ENCODE measurements at places on chromosomes 3 and 15. TPM values are rescaled to one million over a fixed set of nuclear protein-coding genes. Genes with fewer than 3 reads are reported as not detected.
A peak's percentile ranks its signal among the peaks of the same experiment; 100 is the strongest.

DNA sequence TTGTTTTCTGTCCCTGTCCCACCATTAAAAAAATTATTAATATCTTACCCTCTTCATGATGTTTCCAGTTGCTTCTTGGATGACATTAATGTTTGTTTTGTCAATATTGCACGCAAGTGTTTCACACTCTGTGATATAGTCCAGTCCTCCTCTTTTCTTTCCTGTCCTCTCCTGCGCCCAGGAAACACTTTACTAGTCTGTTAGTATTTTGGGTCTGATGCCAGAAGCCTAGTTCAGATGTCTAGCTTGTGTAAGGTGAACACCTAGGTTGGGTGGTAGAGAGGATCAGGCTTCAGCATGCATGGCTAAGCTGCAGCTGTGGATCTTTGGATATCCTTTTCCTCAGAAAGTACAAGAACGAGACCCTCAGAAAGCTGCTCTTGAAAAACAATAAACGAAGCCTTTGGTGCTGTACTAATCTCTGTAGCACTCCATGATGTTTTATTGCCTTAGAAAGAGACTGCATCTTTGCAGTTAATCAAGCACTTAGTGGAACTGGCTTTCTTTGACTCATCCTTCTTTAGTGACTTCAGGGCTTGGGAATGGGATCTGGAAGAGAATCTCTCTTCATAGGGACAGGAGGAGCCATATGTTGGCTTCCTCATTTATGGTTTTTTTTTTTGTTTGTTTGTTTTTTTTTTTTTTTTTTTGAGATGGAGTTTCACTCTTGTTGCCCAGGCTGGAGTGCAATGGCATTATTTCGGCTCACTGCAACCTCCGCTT, 253.4 kb downstream of the LPP start:
- no peak for DNase-seq

DNA sequence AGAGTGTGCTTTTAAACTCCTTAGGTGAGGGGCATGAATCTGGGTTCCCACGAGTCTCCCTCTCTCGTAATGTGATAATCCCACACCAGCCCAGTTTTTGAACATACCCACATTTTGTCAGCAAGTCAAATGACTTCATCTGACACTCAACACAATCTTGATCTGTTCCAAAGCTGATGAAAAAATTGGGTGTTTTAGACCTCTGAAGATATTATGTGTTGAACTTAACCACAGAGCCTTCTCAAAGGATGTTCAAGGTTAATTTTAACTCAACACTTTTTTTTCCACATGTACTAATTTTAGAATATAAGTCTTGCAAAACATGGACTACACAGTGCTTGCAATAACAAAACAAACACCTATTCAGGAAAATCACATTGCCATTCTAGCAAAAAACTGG, 123.1 kb downstream of the TGFBR2 start:
- DNase-seq = no peak

DNA sequence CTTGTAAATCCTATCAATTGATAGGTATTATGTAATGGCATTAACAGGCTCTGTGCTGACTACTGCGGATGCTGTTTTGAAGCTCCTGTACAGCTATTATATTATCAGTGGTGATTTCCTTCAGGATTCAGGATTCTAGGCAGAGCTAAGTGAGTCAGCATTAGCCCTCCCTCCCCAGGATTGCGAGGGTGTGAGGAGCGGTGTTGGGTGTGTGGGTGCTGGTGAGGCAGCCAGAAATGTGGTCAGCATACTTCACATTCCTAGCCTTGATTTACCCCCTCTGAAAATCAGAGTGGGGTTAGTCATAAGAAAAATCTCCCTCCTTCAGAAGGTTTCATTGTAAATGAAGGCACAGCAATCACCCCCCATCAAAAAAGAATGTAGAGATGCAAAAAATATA, 72.5 kb downstream of the SNTN start:
- DNase-seq = no peak

DNA sequence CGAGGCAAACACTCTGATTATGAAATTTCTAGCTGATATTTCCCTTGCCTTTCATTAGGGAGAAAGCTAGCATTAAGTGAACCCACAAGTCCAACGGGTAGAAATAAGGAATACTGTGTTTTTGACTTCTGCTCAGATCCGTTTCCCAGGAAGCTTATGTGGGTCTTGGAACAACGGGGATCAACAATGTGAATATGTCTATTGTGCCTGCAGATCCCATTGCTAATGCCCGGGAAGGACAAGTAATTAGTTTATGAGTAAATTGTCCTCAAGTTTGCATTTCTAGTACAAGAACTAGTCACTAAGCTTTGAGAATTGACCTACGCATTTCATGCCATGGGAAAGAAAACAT, 236.4 kb downstream of the UACA start:
- DNase-seq = no peak

Gene GOLGA6L4
- total RNA-seq = 0.94 TPM

DNA sequence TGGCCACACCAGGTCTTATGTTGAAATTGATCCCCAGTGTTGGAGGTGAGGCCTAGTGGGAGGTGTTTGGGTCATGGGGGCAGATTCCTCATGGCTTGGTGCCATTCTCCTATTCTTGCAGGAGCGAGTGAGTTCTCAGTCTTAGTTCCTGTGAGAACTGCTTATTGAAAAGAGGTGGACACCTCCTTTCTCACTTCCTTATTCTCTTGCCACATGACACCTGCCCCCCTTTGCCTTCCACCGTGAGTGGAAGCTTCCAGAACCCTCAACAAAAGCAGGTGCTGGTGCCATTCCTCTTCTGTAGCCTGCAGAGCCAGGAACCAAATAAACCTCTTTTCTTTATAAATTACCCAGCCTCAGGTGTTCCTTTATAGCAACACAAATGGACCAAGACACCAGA, 318.1 kb upstream of the MCTP2 start:
- DNase-seq = no peak

DNA sequence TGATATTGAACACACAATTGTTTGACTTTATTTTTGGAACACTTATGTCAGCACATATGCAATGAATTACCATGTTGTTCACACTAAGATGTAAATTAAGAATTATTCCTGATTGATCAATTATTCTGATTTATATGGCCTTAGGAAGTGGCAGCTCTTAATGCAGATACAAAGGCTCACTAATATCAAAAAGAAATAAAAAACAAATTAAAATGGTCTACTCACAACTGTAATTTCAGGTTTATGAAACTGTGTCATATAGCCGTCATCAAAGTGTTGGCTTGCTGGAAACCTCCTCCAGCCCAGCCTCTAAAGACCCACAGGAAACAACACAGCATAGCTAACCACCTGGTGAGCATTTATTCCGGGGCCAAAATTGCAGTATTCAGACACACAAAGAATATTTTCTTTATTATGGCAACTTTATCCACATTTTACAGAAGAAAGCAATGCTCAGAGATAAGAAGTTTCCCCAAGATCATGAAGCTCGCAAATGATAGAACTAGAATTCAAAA, 33.4 kb downstream of the PDZRN3 start:
- no peak for DNase-seq

- no peak for DNase-seq
Observed at GRCh38 chr3:167887096-167887495, 151.6 kb downstream of the SERPINI1 start.

DNA sequence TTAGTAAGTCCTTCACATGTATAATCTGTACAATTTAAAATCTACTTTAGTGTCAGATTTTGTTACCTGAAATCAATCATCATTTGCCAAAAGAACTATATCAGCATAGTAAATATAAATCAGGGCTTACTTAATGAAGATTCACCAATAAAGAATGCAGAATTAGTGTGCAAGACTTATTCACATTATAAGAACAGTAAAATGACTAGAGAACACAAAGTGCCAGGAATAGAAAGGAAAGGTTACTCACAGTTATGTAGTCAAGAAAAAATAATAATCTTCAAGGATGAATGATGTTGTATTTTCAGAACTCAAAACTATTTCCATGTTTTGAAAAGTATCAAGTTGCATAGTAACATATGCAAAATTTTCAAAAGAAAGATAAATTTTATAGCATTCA, 891.9 kb downstream of the ROBO1 start:
- DNase-seq = no peak

GRCh38 chr3:142857056-142857455, 31.8 kb downstream of the PCOLCE2 start:
- DNase-seq = no peak

GRCh38 chr3:172061724-172062184, 22.4 kb downstream of the FNDC3B start:
- DNase-seq = no peak

GRCh38 chr15:51218299-51218938, 120.0 kb downstream of the CYP19A1 start:
- no peak for DNase-seq

- DNase-seq = no peak
Observed at GRCh38 chr15:47987461-47987860, 133.3 kb upstream of the SLC24A5 start.

- no peak for DNase-seq
Observed at GRCh38 chr3:14616606-14617507, 34.7 kb upstream of the CCDC174 start.

Gene SNX22
- total RNA-seq = 12.4 TPM

DNA sequence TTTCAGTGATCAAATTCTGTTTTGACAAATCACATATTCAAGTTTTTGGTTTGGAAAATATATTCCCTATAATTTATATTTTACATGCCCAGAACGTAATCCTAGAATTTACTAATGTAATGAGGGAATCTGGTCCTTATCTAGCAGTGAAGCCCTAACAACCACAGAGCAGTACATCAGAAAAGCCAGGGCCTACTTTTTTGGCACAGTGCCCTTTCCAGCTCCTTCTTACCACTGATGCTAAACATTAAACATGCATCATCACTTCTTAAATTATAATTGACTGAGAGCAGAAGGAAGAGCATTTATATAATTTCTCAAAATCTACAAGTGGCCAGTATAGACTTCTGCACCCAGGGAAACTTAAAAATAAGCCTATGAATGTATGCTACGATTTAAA, 66.7 kb downstream of the FBXL22 start:
- no peak for DNase-seq

Gene ENTPD3
- 0.59 TPM for total RNA-seq

Gene CCDC33
- total RNA-seq = not detected

GRCh38 chr3:23698652-23699313, 107.0 kb upstream of the UBE2E1 start:
- DNase-seq = no peak

DNA sequence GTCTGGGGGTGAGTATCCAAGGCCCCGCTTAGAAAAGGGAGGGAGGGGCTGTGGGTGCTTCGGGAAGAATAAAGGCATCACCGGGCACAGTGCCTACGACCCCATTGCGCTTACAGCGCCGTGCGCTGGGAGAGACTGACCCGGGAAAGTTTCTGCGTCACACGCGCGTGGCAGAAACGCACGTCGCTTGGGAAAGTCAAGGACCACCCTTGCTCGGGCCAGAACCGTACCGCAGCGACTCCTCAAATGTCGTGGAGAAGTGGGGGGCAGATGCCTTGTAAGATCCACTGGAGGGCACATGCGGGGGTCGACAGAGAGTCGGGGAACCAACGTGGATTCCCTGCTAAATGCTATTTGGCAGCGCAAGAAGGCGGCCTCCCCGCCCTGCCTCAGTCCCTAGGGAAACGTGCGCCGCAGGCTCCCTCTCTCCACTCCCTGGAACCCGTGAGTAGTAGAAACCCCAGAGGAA, 2.4 kb downstream of the ADAMTS9 start:
- DNase-seq = no peak

GRCh38 chr15:45169608-45170480, 17.9 kb downstream of the SHF start:
- no peak for DNase-seq

Gene ZBBX
- total RNA-seq = not detected

- no peak for DNase-seq
Observed at GRCh38 chr3:172044833-172045585, 5.6 kb downstream of the FNDC3B start.

DNA sequence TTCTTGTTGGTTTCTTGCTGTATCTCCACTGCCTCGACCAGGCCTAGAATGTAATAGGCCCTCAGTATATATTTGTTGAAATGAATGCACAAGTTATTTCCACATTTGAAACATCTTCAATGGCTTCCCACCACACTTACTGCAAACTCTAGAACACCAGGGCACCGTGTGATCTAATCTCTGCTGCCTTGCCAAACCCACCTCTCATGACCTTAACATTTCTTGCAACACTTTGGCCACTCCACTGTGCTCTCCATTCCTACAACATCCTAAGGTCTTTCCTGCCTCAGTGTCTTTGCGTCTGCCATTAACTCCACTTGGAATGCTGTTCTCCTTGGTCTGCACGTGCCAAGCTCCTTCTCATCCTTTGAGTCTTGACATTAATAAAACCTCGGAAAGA, 14.1 kb downstream of the FRMD4B start:
- no peak for DNase-seq

- no peak for DNase-seq
Observed at GRCh38 chr15:64857421-64857820, 15.7 kb downstream of the PLEKHO2 start.

DNA sequence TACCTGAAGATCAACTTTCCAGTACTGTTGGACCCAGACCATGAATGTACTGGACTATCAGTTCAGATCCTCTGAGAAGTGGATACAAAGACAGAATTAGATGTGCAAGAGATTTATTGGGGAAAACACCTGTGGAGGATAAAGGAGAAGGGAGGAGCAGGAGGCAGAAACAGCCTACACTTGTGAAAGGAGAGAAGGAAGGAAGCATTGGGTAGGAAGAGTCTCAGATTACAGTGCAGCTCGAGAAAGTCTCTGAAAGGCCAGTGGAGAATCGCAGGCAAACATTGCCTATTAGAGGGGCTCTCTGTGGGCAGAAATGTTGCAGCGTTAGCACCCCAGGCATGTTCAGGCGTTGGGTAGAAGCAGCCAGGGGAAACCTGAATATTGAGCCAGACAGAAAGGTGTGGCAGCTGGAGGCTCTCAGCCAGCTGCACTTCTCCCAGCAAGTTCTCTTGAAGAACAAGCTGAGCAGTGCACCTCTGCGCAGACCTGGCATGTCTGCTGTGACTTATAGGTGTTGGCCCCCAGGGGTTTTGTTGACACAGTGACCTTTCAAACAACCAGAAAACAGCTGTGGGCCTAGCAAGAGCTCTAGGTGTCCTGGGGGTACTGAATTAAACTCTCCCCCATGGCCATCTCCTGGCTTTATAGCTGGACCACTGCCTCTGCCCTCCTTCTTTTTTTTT, 7.0 kb downstream of the CHST14 start:
- no peak for DNase-seq

Gene SLC28A1
- 0.12 TPM for total RNA-seq

DNA sequence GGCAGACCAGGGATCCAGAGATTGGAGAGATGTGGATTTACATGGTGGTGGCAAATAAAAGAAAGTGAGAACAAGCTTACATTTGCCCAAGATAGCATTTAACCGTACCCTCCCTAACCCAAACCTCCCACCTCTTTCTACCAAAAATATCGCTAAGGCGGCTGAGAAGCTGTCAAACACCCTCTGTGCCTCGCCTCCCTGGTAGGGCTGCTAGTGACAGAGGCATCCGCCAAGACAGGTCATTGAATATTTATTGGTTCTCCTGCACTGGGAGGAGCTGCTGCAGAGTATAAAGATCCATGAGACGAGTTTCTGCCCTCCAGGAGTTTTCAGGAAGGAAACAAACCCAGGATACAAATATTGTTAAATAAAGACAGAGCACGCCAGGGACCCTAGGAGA, 107.3 kb upstream of the TMC3 start:
- no peak for DNase-seq

- DNase-seq = no peak
Observed at GRCh38 chr15:75307778-75308390, 25.2 kb downstream of the GOLGA6D start.

Gene KNG1
- total RNA-seq = not detected

GRCh38 chr15:31177951-31178350, 76.4 kb upstream of the TRPM1 start:
- DNase-seq = peak; percentile 43

Gene OR5K2
- not detected for total RNA-seq

Gene ADGRG7
- total RNA-seq = not detected

Measured in right atrium auricular region (tissue), 2 donors.